ENCODE measurements at places on chromosomes 7 and 10.

GRCh38 chr7:107588529-107589130 lies 8.6 kb downstream of the BCAP29 start:
- no peak for DNase-seq

- no peak for DNase-seq
Measured at GRCh38 chr7:42886129-42886528, 25.7 kb downstream of the C7orf25 start.

DNA sequence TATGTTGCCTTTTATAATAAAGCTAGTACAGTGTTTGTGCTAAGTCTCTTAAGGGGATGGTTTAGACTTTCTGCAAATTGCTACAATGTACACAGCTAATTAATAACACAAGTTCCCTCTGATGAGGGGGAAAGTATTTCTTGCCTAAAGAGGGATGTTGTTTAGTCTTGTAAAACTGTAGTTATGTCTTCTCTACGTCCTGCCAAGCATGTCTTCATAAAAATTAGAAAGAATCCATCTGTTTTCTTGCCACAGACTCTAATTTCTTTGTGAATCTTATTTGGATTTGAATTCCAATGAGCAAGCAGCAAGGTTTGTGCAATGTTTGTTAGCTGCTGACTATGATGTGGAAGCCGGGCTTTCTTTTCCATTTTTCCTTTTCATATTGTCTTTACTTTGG lies 28.2 kb downstream of the ADARB2 start:
- no peak for DNase-seq

DNA sequence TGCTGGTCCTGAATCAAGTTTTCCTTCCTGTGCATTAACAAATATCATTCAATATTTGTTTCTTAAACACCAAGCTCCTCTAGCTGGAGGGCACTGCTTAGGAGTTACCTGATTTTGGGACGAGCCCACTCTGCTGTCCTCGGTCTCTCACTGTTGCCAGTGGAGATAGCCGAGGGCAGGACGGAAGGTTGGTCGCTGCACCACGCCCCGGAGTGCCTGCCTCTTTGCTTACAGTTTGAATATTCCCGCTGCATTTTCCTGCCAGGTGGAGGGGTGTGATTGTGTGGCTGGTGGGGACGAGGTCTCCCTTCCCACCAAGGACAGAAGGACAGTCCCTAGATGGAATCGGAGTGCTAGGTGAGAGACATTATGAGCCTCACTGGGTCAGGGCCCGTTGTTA lies 201.5 kb downstream of the DNAJB6 start:
- DNase-seq = no peak

GRCh38 chr10:32980558-32981468 lies 22.8 kb upstream of the ITGB1 start:
- DNase-seq = peak; percentile 83

- no peak for DNase-seq
Measured at GRCh38 chr7:71843676-71844075, 568.5 kb downstream of the CALN1 start.

DNA sequence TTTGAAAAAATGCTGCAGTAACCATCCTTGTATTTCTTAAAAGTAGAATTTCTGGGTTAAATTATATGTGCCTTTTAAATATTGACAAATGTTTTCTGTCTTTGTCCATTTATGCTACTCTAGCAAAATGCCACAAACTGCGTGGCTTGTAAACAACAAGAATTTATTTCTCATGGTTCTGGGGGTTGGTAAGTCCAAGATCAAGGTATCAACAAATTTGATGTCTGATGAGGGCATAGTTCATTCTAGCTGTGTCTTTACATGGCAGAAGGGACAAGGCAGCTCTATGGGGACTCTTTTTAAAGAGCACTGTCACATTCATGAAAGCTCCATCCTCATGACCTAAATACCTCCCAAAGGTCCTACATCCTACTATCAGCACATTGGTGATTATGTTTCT lies 27.7 kb downstream of the ZNF277 start:
- DNase-seq = no peak

DNA sequence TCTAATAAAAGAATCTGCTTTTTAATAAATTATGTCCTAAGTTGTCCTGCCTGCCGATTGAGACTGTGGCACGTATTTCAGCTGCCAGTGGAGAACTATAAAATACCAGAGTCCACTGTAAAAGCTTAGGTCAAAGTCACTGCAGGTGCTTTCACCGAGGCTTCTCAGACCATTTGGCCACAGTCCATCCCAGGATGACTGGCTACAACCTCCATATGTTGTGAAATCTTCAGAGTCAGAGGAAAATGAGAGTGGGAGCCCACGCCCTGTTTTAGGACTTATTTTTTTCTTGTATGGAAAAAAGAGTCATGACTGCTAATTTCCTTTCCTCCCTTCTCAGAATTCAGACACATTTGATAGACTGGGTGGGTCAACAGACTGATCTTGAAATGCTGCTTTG lies 182.9 kb downstream of the ANK3 start:
- DNase-seq = no peak

DNA sequence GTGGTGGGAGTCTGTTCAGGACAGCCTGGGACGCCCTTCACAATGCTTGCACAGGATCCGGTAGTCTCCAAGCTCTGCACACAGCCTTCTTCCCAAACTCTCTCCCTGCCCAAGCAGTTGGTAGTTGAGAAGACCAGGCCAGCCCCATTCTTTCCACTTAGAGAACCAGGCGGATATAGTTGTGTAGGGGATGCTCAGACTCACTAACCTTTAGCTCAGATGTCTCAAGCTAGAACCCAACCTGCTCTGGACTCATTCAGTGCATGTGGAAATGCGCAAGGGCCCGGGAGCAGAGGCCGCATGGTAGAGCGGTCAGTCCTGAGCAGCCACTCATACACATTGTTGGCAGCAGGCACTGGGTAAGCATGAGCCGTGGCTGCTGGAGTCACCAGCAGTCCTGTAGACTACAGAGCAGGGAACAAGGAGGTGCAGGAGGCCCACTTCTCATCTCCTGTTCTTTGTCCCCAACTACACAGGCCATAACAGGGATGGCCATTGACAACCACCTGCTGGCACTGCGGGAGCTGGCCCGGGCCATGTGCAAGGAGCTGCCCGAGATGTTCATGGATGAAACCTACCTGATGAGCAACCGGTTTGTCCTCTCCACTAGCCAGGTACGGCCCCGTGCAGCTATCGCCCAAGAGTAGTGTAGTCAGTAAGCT lies 17.2 kb upstream of the C10orf53 start:
- DNase-seq = no peak

- DNase-seq = peak; percentile 34
Measured at GRCh38 chr10:32239769-32240168, 107.2 kb downstream of the EPC1 start.

DNA sequence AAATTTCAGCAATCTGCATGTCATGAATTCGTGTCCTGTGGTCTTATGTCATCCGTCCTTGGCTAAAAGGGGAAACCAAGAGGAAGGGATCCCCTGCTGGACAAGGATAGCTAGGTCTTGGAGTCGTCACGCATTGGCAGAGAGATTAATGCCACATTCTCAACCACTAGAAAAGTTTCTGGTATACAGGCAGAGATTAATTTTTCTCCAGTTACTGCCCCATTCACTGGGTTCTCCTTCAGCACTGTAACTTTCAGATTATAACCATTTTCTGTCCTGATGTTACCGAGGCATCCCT lies 1060.6 kb upstream of the AUTS2 start:
- no peak for DNase-seq

All from AG08396 (cell line).